ENCODE measurements at places on chromosomes 6 and 20. TPM values are rescaled to one million over a fixed set of nuclear protein-coding genes. Genes with fewer than 3 reads are reported as not detected.

GRCh38 chr6:128357392-128358130 lies 162.8 kb downstream of the PTPRK start:
- no peak for DNase-seq

DNA sequence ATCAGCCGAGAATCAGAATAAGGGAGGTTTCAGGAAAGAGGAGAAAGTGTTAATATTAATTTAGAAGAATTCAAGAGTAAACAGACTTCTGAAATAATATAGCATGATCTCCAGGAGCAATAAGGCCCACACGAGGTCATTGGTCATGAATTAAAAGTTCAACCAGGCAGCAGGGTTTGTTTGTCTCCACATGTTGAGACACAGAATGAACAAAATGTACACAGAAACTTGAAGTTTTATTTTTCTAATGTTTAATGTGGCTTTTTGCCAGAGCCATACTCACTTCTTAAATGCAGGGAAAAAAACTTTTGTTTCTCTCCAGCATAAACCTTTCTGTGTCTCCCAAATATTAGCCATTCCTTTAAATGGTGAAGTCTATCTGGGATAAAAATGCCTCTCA lies 504.5 kb downstream of the HDGFL1 start:
- no peak for DNase-seq

DNA sequence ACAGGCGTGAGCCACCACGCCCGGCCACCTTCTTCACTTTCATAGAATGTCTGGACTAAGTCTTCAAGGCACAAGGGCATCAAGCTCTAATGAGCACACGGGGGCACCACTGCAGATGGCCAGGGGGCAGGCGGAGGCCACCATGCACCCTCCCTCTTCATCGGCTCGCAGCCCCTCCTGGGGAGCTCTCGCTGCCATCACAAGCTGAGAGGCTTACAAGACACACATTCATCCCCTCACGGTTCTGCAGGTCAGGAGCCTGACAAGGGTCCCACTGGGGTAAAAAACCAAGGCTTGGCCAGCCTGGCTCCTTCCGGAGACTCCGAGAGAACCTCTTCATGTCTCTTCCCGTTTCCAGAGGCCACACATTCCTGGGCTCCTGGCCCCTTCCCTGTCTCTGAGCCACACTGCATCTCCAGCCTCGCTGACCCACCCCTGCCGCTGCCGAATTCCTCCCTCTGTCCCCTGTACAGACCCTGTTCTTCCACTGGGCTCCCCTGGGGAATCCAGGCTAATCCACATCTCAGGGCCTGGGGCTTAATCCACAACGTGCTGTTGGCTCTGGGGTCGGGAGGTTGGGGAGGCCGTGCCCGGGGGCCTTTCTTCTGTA lies 19.8 kb downstream of the DLL1 start:
- DNase-seq: no peak

SLC32A1 gene
- not detected for total RNA-seq

DNA sequence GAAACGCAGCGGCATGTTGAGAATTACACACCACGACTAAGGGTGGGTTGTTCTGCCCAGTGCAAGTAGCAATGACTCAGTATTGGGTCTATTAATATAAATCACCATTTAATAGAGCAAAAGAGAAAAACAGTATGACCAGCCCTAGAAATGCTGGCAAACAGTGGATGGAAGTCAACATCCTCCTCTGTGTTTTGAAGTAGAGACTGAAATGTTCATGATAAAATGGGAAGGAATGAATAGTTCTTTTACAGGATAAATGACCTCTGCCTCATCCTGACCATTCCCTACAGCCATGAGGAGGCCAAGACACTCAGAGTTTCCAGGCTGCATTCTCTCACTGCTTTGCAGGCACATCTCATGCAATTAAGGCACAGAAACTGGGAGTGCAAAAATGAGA lies 111.8 kb downstream of the PSMB1 start:
- DNase-seq: no peak
